ENCODE measurements at places on chromosomes 6 and 20.

- DNase-seq = no peak
Measured at GRCh38 chr6:138970856-138971425, 17.1 kb downstream of the REPS1 start.

DNA sequence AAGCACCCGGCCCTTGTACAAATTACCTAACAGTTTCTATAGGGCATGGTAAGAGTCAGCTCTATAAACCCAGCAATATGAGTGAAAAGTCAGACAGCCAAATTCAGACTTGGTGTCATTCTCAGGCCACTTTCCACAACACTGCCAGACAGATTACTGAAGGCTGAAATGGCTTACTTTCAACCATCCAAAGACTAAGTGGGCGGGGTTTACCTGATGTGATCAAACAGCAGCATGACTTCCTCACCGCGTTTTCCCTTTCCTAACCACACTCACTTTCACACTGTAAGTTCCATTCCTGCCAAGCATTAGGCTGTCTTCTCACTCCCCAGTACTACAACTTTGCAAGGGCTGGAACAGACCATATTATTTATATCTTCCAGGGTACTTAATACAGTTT, 85.9 kb downstream of the SMLR1 start:
- peak; percentile 7 for DNase-seq

GRCh38 chr6:99431901-99432300, 6.8 kb upstream of the PNISR start:
- no peak for DNase-seq

- no peak for DNase-seq
Measured at GRCh38 chr6:166988674-166989201, 10.5 kb upstream of the CEP43 start.

DNA sequence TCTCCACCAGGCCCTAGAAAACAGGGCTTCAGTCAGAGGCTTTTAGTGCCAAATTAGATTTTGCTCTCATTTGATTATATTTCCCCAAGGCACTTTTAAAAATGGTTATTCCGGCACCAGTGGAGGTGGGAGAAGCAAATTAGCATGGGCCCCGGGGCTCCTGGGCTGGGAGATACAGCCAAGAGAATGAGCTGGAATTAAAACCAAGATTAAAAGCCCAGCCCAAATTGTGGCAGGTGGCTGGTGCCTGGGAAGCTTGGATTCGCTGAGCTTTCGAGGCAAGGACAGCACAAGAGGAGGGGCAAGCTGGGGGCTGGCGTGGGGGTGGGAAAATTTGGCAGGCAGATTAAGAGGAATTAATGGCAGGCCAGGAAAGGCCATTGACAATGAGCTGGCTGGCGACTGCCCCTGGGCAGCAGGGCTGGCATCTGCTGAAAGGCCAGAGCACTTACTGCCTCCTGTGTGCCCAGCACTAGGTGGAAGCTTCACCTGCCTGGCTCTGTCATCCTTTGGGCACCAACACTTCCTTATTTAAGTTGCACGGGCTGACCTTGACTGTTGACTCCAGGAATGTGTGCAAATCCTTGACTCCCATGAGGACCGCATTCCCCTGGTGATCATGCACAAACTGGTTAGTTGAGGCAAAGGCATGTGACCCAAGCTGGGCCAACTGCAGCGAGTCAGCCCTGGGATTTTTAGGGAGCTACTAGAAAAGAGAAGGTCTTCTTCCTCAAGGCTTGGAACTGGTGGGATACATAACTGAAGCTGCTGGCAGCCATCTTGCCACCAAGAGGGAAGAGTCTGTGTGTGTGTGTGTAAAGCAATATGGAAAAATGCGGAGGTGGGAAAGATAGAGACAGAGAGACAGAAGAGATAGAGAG, 76.1 kb downstream of the SULF2 start:
- DNase-seq = no peak

DNA sequence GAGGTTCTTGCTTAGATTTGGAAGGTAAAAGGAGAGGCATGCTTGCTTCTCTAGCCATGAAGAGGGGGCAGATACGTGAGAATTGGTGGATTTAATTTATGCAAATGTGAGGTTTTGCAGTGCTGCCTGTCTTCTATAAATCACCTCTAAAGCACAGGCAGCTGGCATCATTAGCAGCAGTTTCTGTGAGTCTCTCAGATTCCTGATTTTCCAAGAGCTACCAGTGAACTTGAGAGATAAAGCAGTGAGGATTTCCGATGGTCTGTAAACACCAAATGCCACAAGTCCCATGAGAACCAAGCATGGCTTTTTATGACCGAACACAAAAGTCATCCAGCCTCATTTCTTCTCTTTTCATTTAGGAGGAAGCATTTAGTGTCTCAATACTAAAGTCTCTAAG, 3.2 kb upstream of the SIRPB2 start:
- DNase-seq = no peak

GRCh38 chr6:53309059-53309900, 39.5 kb downstream of the ELOVL5 start:
- no peak for DNase-seq

GRCh38 chr6:143515061-143515760, 3.7 kb upstream of the FUCA2 start:
- no peak for DNase-seq

DNA sequence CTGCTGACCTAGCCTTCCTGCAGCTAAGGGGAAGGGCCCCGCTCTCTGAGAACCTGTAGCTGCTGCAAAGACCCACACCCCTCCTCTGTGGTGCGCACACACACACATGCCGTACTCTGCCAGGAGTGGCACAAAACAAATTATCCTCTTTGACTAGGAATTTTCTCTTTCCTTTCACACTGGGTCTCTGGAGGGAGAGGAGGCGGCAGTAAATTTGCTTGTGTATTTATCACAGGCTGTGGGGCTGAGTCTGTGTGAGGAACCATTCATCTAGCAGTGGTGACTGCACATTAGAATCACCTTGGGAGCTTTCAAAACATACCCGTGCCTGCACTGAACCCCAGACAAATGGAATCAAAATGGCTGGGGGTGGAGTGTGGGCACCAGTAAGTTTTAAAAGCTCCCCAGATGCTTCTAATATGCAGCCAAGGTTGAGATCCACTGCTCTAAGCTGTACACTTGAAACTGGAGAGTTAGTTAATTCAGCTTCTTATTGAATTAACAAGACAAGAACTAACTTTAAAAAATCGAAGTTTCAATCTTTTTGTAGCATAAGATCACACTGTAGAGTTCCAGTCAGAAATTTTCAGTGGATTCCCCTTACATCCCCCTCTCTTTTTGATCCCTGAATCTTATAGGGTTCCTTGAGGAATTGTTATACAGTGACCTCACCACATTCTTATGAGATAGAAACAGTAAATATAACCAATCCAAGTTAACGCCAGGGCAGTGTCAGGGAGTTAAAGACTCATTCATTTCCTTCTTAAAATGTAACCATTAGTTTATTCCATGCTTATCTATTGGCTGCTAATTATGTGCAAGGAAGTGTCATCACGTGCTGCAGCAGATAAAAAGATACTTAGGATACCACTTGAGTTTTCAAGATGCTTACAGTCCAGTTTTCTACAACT, 29.8 kb upstream of the GMDS start:
- DNase-seq = no peak

DNA sequence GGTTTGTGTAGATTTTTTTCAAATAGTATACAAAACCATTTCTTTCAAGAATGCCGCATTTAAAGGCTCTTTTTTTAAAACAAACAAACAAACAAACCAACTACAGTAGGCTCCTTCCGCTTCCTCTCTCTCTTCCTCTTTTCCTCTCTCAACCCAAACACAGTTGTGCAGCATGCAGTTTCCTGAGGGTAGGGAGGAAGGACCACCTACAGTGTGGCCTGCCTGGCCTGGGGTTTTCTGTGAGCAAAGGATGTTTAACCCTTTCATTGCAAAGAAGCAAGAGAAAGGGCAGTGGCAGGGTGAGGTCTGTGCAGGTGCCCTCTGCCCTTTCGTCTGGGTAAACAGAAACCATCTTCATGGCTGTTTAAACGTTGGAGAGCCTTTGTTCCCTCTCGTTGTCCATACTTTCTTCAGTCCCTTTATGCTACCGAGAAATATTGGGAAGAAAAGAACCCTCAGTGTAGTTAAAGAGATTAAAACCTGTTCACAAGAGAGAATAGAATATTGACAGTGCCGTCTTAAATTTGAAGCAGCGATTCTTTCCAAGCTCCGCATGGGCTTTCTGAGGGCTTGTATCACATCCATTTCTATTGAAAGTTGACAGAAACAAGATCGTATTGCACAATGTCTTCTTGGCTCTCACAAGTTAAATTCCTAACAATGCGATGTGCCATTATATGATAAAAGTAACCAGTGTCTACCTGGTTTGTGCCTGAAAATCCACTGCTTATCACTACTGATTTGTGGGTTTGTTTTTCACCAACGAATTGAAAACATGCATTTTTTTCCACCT, 215.5 kb upstream of the SNX9 start:
- DNase-seq = no peak

GRCh38 chr20:19009081-19009688, 195.6 kb downstream of the SCP2D1 start:
- DNase-seq = no peak

DNA sequence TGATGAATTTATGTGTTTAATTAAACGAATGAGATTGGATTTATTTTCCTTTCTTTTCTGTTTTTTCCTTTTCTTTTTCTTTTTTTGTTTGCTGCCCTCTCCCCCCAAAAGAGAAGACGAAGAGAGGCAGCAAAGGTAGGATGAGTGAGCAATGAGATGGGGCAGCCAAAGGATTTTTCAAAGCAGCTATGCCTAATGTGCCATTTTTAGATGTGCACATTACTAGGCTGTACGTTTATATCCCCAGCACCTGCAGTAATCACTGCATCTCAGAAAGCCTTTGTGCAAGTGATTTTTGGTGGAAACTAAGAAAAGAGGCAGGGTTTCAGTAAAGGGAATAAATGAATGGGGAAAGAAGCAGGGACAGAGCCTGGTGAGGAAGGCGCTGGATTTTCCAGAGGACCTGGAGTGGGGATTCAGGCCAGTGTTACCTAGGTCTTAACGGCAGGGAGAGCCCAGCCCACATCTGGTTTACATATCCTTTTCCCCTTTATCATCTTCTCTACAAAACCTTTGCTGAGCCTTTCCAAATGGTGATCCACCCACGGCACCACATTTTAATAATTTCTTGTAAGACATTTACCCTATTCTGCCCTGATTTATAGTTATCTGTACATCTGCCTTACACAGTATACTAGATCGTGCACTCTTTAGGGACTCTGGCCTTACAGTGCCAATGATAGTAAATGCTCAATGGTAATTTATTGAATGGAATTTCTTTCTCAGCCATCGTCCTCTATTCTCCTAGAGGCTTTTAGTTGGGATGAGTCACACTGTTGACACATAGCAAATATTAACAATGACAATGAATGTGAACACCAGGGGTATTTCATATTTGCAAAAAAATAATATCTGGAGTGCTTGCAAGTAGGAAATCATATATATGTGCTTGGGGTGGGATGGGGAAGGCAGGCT, 38.3 kb upstream of the ATXN1 start:
- DNase-seq = no peak

- DNase-seq = no peak
Measured at GRCh38 chr6:6058054-6058444, 51.3 kb upstream of the NRN1 start.

DNA sequence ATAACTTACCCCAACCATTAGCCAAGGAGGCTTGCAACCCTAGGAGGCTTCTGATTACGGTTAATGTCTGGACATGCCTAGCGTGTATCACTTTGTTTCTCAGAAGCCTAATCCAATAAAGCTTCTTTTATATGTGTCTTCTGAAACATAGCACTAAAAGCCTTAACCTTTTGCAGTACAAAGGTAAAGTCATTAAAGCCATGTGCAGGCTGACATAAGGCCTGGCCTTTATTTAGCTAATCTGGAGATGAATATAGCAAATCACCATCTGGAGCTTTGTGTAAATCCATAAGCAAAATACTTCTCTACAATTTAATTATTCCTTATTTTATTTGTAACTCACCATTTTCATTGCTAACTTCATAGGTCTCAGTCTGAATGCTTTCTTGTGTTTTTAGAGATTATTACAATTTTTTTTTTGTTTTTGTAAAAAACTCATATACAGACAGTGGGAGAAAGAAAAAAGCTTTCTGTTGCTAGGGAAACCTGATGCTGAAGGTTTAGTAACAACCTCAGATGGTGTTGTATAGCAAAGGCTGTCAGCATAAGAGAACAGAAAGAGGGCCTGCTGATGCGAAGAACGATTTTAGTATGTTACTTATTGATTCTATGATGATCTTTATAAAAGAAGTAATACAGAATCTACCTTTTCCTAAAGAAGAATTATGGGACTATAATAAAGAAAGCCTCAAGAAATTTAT, at the start of gene EYS:
TSS of gene EYS (minus strand) at position 101 of the 701 bp plus-strand sequence. CDS start 211,816 bp downstream, outside the sequence.
- no peak for DNase-seq

- no peak for DNase-seq
Measured at GRCh38 chr6:147643341-147644200, 135.1 kb downstream of the SAMD5 start.

DNA sequence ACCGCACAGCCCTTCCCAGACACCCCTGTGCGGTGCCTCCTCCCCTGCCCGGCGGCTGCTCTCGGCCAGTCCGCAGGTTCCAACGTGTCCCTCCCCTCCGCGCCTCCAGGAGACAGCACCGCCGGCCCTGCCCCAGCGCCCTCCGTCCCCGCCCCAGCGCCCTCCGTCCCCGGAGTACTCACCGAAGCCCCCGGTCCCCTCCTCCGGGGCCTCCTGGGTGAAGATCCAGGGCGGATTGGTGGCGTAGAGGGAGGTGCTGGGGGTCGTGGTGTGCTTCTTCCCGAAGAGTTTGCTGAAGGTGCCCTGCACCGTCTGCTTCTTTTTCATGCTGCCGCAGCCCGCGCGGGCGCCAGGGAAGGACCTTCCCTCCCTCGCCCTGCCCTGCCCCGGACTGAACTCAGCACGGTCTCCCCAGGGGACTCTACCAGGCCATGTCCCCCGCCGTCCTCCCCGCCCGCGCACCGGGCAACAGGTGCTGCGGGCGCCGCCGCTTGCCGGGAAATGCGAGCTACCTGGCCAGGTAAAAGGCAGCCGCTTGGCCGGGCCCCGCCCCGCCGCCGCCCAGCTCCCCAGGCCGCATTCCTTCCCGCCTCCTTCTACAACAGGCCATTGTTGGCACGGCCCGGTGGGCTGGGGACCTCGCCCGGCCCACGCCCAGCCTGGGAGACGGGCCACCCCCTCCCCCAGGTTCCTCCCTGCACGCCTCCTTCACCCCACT, at the start of gene C6orf132:
TSS of gene C6orf132 (minus strand) at position 503 of the 718 bp plus-strand sequence. CDS start at position 327, 176 bp downstream.
- no peak for DNase-seq

- DNase-seq = no peak
Measured at GRCh38 chr20:37801921-37802320, 101.0 kb upstream of the VSTM2L start.

DNA sequence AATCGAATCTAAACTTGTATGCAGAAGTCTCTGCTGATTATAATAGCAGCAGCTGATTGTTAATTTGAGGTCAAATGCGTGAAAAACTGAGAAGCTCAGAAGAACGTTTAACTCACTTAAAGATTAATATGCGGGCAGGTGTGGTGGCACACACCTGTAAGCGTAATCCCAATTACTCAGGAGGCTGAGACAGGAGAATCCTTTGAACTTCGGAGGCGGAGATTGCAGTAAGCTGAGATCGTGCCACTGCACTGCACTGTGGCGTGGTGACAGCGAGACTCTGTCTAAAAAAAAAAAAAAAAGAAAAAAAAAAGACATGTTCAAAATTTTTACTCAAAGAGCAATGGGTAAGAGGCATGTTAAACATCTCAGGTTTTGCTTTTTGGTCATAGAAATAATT, 1370.8 kb downstream of the GRIK2 start:
- DNase-seq = no peak

GRCh38 chr20:23399568-23400241, 21.6 kb downstream of the NAPB start:
- DNase-seq = no peak

- no peak for DNase-seq
Measured at GRCh38 chr6:137973201-137973600, 106.1 kb downstream of the TNFAIP3 start.

All from central memory CD4-positive, alpha-beta T cell (primary cell).